Neural crest cell (in vitro differentiated cells): ENCODE measurements at places on chromosomes 5 and 9.

GRCh38 chr5:82244854-82245635 is 33.1 kb downstream of the RPS23 start:
- DNase-seq: no peak

- no peak for DNase-seq
Observed at GRCh38 chr5:110588286-110588980, 138.0 kb downstream of the TMEM232 start.

- no peak for DNase-seq
Observed at GRCh38 chr5:111133436-111133751, 41.2 kb downstream of the WDR36 start.

DNA sequence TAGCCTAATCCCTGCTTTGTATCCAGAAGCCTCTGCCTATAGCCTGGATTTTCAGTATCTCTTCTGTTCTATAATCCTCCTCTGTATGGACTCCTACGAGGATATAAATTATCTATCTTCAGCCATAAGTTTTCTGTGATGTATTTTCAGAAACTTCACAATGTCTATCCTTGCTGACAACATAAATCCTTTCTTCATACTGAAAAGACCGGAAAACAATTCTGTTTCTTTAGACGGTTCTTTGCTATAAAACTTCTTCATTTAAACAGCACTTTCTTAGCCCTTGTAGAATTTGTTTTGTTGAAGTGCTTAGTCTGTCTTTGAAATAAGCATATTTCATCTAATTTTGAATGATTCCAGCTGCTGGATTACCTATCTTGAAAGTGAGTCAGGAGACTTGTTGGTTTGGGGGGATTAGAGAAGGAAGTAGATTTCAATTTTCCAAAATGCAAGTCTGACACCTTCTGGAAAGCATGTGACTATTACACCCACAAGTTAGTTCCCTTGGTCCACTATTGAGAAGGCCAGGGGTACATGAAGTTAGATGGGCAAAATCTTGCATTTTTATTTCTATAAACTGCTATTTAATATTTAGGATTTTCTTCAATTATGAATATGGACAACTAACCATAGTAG is 96.3 kb upstream of the RANBP3L start:
- DNase-seq: no peak

GRCh38 chr5:41842777-41843176 is 27.4 kb downstream of the OXCT1 start:
- DNase-seq: no peak

DNA sequence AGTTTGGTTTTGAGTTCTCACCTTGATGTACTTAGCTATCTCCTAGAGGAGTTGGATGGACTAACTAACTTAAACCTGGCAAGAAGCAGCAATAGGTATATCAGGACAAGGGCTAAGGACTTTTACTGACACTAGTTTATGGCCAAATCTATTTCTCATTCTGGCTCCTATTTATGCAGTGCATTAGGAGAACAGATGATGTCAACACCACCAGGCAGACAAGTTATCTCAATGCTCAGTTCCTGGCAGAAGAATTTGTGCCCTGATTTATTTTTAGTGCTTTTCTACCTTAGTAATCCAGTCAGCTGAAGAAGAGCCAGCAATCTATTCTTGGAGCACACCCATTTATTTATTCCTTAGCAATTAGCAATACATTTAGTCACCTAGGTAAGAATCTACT is 30.7 kb upstream of the MYOT start:
- DNase-seq: no peak

DNA sequence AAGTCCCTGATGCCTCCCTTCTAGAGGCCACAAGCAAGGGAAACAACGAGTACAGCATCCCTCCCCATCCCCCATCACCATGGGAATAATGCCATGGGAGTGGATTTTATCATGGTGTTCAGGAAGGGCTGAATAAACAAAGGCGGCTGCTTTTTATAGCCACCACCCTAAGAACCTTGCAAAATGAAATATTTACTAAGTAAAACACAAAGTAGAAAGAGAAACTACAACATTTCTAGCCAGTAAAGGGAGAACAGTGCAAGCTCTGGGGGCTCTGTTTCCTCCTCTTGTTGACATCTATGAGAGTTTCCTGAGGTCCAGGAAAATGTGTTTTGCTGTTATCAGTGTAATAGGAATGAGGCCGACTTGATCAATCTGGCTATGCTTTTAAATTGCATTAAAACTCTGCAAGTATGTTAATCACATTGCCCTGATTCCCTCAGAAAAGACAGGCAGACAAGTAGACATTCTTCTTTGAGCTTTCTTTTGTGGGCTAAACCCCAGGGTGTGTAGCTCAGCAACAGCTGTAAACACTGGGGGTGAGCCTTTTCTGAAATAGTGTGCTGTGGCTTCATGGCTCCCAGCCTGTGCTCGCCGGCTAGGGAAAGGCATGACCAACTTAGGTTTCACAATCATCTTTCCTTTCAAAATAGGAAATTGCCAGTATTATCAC is 31.1 kb downstream of the SV2C start:
- no peak for DNase-seq

- no peak for DNase-seq
Observed at GRCh38 chr5:25056836-25057235, 412.1 kb upstream of the CDH10 start.

DNA sequence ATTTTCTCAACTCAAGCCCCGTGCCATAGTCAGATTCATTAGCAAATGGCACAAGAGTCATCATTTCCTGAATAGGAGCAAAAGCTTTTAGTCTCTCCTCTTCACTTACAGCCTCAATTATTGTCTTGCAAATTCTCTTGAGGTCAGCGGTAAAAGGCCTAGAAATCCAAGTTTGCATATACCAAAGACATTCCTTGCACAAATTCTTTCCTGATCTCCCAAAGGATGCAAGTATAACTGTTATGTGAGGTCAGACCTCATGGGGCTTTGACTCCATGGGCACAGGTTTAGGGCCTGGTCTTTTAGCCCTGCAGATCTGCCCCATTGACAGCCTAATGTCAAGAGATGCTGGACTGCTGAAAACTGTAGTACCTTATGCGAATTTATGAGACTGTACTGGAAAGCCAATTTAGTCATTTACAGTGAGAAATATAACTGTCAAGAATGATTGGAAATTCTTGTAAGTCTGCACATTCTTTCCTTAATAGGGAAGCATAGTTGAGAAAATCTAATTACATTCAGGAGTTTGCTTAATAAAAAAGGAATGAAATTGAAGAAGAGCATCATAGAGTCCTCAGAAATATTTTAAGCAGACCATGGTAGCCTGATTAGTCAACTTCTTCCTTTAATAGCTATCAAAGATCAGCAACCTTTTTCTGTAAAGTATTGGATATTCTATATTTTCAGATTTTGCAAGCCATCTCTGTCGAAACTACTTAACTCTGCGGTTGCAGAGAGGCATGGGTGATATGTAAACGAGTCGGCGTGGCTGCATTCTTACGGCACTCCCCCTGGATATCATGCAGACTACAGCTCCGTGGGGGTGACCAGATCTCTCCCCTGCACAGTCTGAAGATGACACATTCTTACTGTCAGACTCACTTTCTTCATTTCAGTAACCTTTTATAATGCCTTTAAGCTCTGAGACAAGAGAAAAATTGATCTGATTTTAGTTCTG is 45.2 kb downstream of the GCNT4 start:
- DNase-seq: no peak

GRCh38 chr9:68706363-68707201 is 1.5 kb downstream of the PIP5K1B start:
- no peak for DNase-seq

DNA sequence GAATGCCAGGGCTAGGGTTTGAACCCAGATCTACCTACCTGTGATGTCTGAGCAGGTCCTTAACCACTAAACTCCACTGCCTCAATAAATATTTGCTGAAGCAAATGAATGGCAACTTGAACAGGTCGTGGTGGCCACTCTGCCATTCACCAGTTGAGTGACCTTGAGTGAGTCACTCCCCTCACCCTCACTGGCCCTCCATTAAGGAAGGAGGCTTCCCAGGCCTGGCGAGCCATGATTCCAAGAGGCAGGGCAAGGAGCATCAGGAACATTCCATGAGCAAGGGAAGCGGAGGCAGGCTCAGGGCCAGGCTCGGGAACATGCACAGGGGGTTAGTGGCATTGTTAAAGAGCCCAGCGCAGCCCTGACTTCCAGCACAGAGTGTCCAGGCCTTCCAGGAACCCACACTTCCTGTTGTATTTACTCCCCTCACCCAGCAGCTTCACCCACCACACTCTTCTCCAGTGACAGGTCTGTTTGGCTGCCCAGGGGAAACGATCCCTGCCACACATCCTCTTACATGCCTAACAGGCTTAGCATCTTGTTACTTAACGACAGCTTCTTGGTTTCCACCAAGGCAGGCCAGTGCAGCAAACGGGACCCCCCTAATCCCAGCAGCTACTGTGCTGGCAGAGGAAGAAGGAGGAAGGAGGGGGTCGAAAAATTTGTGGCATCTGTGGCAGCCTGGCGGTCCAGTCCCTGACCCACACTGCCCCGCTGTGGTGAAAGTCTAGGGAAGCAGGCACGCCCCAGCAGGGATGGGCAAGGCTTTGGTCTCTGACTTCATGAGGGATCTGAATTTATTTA is 43.7 kb upstream of the TTC1 start:
- DNase-seq: peak; percentile 57

DNA sequence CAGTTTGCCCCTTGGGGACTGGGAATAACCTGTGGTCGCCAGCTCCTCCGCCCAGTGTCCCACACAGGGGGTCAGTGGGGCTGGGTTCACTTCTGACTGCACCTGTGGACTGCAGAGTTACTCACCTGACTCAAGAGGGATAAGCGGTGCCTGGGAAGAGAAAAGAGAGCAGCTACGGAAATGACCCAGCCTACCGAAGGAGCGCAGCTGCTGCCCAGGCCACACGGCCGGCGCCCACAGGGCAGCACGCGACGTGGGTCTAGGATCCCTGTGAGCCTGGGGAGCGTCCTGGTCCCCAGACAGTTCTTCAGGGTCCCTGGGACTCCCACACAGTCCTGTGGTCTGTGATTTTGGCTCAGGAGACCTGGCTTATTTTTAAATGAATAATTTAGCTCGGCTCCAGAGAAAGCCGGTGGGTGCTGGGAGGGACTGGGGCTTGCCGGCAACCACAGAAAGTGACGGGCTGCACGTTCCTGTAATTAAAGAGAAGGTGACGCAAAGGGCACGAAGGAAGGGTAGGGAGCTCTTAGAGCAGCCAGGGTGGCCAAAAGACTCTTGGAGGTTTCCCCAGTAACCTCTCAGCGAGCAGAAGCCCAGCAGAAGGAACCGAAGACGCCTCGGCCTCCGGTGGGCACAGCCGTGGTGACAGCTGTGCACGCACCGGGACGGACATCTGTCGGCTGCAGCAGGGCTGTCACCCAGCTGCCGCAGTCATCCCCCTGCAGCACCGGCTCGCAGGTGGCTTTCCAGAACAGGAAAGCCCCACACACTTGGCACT is 97.5 kb upstream of the FCN2 start:
- no peak for DNase-seq

DNA sequence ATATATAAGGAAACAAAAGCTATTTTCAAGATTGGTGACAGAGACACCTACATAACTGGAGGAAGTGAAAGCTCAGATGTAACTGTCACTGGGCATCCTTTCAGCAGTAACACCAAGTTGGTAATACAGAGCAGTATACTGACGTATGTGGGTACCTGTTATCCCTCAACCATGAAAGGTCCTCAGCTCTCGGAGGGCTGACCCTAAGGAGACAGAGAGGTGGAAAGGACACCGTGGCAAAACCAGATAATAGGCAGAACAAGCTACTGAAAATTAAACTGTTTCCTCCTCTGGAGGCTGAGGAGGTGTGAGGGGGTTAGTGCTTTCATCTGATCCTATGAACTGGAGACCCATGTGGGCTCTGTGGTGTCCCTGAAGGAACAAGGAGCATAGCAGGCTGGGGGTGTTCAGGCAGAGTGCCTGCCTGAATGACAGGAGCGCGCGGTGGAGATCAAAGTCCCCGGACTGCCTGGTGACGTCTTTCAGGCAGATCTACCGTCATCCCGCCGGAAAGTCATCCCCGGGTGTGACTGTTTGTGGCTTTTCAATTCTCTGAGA is 130.2 kb upstream of the FSTL4 start:
- no peak for DNase-seq
